Keratinocyte (primary cell): ENCODE measurements at places on chromosomes 12 and 14.

DNA sequence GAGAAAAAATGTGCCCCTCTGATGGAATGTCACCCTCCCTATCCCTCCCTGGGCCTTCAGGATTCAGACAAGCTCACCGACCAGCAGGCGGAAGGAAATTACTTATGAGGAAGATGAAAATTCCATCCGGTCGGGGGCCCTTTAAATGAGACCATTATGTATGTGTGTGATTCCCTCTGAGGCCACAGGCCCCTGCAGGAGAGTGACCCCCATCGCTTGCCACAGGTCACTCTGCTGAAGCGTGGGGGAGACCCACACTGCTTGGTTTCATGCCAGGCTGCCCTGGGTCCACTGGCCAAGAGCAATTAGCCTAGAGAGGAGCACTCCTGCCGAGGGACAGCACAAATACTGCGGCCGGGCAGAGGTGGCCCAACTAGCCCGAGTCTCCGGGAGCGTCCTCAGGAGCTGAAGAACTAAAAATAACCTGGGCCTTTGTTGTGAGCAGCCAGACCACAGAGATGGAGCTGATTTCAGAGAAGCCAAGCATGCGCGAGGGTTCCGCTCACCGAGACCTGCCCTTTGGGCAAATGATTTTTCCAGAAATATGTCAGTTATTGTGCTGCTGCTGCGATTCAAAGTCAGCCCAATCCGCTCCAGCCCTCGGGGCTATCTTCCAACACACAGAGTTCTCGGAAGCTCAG, 276.4 kb downstream of the DPF3 start:
- DNase-seq = no peak

- no peak for DNase-seq
Observed at GRCh38 chr12:39341179-39341578, 101.7 kb downstream of the KIF21A start.

DNA sequence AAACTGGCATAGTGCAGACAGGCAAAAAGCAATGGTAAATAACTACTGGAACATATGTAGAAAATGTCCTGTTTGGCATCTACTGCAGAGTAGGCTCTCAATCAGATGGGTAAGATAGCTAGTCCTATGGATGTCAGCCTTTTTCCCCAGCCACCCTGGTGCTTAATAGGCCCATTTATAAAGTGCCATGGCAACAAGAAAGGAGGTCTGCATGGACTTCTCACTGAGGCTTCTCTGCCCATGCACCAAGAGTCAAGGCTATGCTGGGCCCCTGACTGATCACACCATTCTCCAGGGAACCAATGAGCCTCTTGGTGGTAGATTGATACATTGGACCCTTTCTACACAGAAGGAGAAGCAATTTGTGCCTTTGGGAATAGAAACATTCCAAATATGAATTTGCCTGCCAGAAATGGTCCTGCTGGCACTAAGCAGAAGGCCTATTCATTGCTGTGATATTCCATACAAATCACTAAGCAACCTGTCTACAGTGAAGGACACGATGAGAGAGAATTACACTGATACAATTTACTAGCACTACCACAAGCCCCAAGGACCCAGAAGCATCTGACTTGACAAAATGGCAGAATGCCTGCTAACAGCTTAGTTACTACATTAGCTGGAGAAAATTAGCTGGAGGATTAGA, 43.8 kb downstream of the RESF1 start:
- no peak for DNase-seq

DNA sequence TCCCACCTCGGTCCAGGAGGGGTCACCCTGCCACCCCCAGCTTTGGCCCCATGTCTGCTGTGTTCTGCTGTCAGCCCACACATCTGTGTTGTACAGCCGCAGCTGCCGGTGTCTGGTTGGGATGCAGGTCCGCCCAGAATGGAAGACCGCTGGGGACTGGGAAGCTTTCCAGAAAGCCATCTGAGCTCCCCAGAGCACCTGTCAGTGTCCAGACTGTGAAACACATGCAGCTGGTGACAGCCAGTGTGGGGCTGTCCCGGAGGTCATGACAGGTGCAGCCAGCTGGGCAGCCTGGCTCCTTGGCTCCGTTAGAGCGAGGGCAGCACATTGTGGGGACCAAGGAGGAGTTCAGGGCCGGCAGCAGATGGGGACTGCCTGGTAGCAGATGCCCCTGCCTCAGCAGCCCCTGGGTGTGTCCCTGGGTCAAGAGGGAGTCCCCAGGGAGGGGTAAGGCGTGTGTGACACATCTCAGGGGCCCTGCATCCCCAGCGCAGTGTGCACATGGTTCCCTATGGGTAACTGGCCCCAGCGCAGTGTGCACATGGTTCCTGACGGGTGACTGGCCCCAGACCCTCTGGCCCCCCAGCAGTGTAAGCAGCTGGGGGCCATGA, 16.4 kb downstream of the CEP170B start:
- no peak for DNase-seq
